Lung microvascular endothelial cell (primary cell): ENCODE measurements at places on chromosomes 12 and 14.

DNA sequence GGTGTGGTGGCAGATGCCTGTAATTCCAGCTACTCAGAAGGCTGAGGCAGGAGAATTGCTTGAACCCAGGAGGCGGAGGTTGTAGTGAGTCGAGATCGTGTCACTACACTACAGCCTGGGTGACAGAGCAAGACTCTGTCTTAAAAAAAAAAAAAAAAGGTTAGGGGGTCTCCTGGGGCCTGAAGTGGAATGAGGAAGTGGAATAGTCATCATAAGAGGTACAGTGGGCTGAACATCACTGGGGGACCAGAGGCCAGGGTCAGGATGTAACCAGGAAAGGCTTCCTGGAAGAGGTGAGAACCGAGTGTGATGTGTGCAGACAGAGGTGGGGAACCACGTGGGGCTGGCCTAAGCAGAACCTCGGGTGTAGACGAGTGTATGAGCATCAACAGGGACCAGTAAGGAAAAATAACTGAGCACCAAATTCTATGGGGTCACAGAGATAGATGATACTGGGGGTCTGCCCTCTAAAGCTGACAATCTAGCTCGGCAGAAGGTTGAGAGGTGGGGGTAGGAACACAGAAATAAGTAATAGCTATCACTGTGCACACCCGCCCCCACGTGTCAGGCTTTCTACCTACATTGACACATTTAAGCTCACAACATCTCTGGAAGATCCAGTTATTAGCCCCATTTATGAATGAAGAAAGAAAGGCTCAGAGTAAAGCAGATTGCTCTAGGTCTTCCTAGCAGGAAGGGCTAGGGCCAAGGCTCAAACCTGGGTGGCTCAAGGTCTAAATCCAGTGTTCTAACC, 5.0 kb upstream of the COX6A1 start:
- no peak for DNase-seq

GRCh38 chr14:75454963-75455546, 27.2 kb downstream of the JDP2 start:
- peak; percentile 41 for DNase-seq

DNA sequence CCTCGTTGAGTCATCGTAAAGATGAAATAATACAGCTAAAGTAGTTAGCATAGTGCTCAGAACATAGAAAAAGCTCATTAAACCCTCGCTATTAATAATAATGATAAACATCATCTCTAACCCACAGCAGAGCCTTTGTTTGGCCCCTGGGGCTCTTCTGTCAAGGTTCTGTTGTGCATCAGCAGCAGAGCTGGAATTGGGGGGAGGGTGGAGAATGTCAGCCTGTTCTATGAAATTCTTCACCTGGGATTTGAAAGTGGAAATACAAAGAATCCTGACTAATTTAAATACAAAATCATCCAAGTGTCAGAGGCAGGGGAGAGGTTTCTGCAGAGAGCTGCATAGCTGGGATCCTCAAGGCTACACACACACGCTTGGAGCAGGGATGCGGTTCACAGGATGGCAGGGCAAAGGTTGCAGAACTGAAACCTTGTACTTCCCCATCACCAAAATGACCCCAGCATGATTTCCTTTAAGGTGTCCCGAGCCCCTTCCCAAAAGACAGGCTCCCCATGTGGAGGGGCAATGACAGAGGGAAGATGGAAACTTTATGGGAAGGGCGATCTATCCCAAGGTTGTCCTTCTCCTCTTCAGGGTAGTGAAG, 71.8 kb downstream of the DAD1 start:
- DNase-seq, result no peak

- DNase-seq, result no peak
Measured at GRCh38 chr12:76242813-76243550, 105.2 kb downstream of the BBS10 start.

- DNase-seq, result no peak
Measured at GRCh38 chr12:9730011-9730410, 2.9 kb downstream of the CLECL1 start.

GRCh38 chr12:121711361-121712189, 977 bp upstream of the TMEM120B start:
- DNase-seq, result peak; percentile 28

GRCh38 chr12:19850346-19851065, 411.2 kb downstream of the AEBP2 start:
- DNase-seq, result no peak
